D721Med (cell line): ENCODE measurements at places on chromosomes 1 and 21.

DNA sequence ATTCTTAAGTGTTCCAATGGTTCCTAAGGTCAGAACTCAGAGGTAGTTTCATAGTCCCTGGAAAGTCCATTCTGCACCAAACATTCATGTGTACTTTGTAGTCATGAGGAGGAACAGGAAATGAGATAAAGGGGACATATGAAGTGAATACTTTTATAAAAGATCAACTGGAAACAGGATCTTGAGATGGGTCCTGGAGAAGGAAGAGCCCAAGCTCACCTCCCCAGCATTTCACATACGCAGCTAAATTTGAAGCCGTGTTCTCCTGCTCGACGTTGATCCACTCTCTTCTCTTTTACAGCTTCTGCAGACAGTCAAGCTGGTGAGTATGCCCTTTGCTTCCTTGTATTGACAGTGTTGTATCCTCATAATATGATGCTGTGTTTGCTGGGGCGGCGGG, 429 bp downstream of the FCGR2A start:
- DNase-seq = no peak

GRCh38 chr1:233654658-233655280, 40.9 kb downstream of the KCNK1 start:
- no peak for DNase-seq

DNA sequence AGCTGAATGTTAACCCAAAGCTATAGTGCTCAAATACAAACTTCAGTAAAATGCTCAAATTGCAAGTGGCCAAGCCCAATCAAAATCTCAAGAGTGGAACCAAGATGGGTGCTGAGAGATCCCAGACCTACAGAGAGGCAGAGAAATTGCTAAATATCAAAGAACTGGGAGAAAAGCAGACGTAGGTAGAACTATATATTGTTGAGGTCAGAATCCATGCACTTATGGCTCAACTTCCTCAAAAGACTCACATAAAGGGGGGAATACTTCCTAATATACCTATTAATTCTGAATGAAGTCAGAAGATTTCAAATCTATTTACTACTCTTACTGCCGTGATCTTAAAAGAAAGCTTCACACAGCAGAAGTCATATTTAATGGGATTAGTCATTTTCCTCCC, 65.2 kb downstream of the PUM1 start:
- no peak for DNase-seq

- DNase-seq = no peak
Observed at GRCh38 chr1:204746838-204747442, 61.4 kb upstream of the LRRN2 start.

- no peak for DNase-seq
Observed at GRCh38 chr1:149937759-149938158, 1.1 kb upstream of the MTMR11 start.

GRCh38 chr1:6519935-6520671, 28.6 kb upstream of the PLEKHG5 start:
- DNase-seq = no peak

DNA sequence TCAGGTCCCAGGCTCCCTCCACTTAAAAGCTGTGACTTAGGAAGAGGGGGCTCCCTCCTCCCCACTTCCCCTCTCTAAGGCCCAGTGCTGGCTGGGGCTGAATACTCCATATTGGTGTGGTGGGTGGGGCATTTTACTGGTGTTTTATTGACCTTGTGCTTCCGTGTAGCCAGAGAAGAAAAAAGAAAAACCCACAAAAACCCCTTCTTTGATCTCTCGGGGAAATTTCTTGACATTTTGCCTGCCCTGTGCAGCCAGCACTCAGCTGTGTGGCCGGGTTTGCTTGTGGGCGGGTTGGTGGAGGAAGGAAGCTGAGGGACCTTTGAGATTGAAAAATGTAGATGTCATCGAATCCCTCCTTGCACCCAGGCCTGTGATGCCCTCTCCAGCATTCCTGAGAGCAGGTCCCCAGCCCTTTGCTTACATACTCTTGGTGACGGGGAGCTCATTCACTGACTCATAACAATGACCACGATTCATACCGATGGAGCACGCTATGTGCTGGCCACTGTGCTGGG, 24.8 kb downstream of the TNFRSF8 start:
- DNase-seq = no peak

- DNase-seq = no peak
Observed at GRCh38 chr1:6466751-6467150, 778 bp upstream of the TNFRSF25 start.

DNA sequence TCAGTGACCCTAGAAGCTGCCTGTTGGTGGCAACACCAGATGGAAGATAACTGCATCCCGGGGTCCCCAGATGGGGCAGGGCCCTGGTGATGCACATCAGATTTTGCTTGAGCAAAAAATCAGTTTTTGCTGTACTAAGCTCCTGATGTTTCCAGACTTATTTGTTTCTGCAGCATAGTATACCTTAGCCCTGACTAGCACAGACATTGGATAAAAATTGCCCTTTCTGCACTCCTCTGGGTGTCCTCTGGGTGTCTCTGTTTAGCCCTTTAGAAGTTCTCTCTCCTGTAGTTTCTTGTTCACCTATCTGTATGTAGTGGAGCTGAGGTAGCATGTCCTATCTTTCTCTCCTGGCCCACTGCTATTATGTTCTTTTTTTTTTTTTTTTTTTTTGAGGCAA, 30.3 kb upstream of the PLA2G2C start:
- no peak for DNase-seq
